ENCODE measurements at places on chromosomes 4 and X.

GRCh38 chr4:84498203-84498934 lies 723 bp downstream of the NKX6-1 start:
- no peaks in the 10 kb centered on the region for H3K36me3 ChIP-seq
- H3K4me3 ChIP-seq: peak overlapping the region; percentile 22
- no peak for DNase-seq

DNA sequence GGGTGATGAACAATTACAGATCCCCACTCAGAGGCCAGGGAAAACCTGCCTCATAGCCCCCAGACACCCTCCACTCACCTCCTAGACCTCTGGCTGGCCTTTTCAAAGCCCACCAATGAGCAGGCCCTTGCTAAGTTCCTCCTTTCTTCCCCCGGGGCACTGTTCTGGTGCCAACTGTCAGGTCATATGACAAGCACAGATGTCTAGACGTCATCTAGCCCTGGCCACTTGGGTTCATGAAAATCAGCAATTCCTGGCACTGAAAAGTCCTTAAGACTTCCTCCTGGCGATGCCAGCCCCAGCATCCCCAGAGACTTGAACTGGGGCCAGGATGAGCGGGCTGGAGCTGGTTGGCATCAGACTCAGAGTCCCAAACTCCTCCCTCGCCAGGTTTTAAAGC lies 115.6 kb upstream of the NALF2 start:
- no peak overlapping the region for H3K4me3 ChIP-seq
- no peak for DNase-seq
- H3K27me3 ChIP-seq: no peaks in the 10 kb centered on the region
- H3K36me3 ChIP-seq: no peaks in the 10 kb centered on the region
- H3K27ac ChIP-seq: no peak overlapping the region

GRCh38 chrX:38548508-38548907 lies 12.8 kb upstream of the TSPAN7 start:
- no peak overlapping the region for H3K4me3 ChIP-seq
- no peak for DNase-seq
- H3K4me1 ChIP-seq: no peaks in the 10 kb centered on the region
- H3K36me3 ChIP-seq: no peaks in the 10 kb centered on the region
- H3K27ac ChIP-seq: no peak overlapping the region

GRCh38 chr4:26780539-26780938 lies 80.1 kb upstream of the STIM2 start:
- DNase-seq: no peak
- H3K4me3 ChIP-seq: no peak overlapping the region
- H3K27me3 ChIP-seq: no peaks in the 10 kb centered on the region
- H3K36me3 ChIP-seq: no peaks in the 10 kb centered on the region
- no peaks in the 10 kb centered on the region for H3K4me1 ChIP-seq

- no peaks in the 10 kb centered on the region for H3K4me1 ChIP-seq
- no peak for DNase-seq
- no peaks in the 10 kb centered on the region for H3K36me3 ChIP-seq
- H3K27me3 ChIP-seq: no peaks in the 10 kb centered on the region
- peak overlapping the region; percentile 31 for H3K27ac ChIP-seq
Observed at GRCh38 chr4:125735102-125735501, 420.3 kb downstream of the FAT4 start.
